T-cell (primary cell): ENCODE measurements at places on chromosomes 13 and 19.

- no peak for DNase-seq
Measured at GRCh38 chr13:91596842-91597241, 198.4 kb downstream of the GPC5 start.

- no peak for DNase-seq
Measured at GRCh38 chr19:13770013-13770635, 4.1 kb upstream of the C19orf53 start.

- DNase-seq = no peak
Measured at GRCh38 chr13:39565036-39565949, 37.7 kb downstream of the LHFPL6 start.

DNA sequence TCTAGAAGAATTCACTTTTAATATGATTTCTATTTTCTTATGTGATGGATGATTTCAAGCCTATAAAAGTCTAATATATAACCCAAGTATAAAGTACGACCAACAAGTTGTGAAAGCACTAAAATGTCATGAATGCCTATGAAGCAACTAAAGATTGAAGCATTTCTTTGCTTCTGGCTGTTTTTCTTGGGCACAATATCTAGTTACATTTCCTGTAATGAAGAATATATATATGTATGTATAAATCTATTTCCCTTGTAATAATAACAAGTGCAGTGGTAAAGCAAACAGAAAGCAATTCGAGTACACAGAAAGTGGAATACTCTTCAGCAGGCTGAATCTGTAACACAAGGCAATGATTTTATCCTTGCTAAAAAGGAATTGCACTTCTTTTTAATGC is 5.4 kb downstream of the PCDH20 start:
- DNase-seq = no peak

DNA sequence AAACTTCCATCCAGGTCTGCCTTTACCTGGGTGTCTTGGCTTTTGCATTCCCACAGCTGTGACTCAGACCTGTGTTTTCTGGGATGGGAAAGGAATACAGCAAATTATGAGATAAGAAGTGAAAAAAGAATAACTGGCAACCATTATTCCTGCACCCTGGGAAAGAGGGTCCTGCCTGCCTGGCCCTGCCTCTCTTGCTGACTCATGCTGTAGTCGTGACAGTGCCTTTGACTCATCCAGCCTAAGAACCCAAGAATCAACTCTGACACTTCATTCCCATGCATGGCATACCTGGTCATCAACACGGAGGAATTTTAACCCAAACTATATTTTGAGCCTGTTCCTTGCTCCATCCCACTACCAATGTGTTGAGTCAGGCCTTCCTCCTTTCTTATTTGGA is 185.4 kb upstream of the SERP2 start:
- DNase-seq = no peak

GRCh38 chr19:6489278-6490061 is 7.9 kb upstream of the DENND1C start:
- no peak for DNase-seq

DNA sequence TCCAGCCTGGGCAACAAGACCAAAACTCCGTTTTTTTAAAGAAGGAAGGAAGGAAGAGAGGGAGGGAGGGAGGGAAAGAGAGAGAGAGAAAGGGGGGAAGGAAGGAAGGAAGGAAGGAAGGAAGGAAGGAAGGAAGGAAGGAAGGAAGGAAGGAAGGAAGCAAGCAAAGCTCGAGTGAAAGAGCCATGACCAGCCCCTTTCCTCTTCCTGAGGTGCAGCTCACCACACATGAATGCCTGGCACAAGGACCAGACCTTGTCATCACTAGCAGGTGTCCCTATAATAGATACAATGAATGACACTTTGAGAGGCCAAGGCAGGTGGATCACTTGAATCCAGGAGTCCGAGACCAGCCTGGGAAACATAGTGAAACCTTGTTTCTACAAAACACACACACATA is 31.0 kb downstream of the SPRY2 start:
- DNase-seq = no peak

GRCh38 chr19:47275791-47276461 is 1.2 kb downstream of the INAFM1 start:
- no peak for DNase-seq

DNA sequence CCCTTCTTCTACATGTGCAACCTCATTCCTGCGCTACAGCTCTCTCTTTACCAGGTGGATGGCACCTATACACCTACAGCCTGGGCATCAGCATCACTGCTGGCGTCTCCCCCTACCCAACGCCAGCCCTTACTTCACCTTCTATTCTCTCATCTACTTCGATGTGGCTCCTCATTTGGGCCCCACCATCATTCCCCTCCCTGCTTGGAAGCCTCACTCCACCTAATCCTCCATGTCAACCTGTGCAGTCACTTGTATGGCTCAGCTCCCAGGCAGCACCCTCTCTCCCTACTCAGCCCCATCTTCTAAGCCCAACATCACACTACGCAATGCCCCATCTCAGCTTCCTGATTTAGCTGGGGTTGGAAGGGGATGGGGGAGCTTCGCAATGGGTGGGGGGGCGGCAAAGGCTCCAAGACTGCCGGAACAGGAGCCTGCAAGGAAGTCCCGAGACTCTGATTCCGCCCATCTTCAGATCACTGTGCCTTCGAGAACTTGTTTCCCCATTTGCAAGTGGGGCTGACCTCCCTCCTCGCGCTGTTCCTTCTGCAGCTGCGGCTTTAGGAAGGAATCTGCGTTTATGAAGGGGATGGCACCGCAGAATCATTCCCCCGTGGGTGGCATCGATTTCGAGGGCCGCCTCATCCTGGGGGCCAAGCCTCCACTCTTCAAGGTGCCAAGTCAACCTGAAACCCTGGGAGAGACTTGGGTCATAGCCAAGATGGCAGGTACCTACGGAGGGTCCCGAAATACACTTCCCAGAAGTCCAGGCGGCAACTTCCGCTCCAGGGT is 913 bp downstream of the MZF1 start:
- no peak for DNase-seq

- DNase-seq = no peak
Measured at GRCh38 chr19:6412061-6412446, 12.6 kb downstream of the KHSRP start.

GRCh38 chr13:31629085-31629780 is 110.1 kb upstream of the RXFP2 start:
- no peak for DNase-seq

GRCh38 chr13:97114651-97115050 is 107.5 kb upstream of the MBNL2 start:
- no peak for DNase-seq

DNA sequence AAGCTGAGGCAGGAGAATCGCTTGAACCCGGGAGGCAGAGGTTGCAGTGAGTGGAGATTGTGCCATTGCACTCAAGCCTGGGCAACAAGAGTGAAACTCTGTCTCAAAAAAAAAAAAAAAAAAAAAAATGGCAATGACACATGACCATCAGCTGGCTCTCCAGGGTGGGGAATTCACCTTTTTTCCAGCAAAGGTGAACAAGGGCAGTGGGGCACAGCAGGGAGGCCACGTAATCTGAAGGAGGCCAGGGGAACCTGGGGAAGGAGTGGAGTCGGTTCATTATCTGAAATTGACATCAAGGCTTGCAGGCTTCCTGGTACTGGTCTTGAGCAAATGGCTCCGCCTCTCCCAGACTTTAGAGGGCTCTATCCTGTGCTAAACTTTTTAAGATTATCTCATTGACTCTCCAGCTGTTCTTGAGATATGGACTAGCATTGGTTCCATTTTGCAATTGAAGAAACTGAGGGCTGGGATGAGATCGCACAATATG is 28.1 kb downstream of the KEAP1 start:
- no peak for DNase-seq

DNA sequence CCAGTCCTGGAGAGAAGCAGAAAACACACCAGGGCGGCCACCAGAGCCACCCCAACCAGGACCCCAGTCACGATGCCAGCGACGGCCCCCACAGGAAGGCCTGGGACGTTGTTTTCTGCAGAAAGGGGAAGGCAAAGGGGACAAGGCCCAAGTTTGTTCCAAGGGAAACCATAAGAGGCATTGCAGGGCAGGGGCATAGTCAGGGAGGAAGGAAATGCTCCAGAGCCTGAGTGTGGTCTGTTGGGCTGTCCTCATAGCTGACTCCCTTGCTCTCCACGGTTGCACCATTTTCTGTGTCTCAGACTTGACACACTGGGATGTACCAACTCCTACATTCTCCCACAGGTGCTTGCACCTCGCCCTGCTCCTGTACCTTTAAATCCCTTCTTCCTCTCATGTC is 5.2 kb downstream of the CEACAM4 start:
- DNase-seq = no peak

GRCh38 chr19:11373166-11373884 is 1.1 kb upstream of the SWSAP1 start:
- DNase-seq = no peak

- DNase-seq = no peak
Measured at GRCh38 chr19:15251010-15251748, 18.9 kb upstream of the EPHX3 start.

GRCh38 chr13:33845572-33846302 is 27.8 kb downstream of the RFC3 start:
- DNase-seq = no peak

DNA sequence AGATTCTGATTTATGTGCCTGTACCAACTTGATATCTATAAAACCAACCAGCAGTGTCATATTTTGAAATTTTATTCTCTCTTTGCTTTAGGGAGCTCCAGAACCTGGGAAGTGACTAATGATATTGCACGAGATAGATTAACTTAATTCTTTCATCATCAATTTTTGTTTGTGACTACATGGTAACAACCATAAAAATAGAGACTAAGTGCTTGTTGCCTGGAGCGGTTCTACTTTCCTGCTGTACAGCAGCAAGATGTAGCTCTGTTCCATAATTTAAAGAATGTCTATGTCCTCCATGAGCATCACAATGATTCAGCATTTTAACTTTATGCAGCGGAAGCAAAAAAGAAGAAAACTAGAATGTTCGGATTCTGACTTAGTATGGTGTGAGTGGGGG is 275.6 kb downstream of the KLF5 start:
- no peak for DNase-seq

- DNase-seq = no peak
Measured at GRCh38 chr19:2057484-2058469, 6.7 kb upstream of the MKNK2 start.

GRCh38 chr19:56350416-56351045 is 35.9 kb upstream of the ZSCAN5A start:
- peak; percentile 49 for DNase-seq

DNA sequence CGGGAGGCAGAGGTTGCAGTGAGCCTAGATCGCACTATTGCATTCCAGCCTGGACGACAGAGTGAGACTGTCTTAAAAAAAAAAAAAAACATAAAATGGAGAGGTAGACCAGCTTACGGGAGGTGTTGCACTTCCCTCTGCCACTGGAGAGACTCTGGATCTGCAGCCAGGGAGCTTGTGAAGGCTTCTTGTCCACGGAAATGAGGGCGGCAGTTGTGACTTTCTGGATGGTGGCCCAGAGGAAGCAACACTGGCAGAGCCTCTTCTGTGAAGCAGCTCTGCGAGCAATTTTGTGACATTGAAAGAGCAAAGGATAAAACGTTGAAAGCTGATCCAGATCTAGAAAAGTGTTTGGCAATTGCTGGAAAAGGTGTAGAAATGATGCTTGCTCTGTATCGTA is 10.4 kb downstream of the SPINT2 start:
- DNase-seq = no peak

DNA sequence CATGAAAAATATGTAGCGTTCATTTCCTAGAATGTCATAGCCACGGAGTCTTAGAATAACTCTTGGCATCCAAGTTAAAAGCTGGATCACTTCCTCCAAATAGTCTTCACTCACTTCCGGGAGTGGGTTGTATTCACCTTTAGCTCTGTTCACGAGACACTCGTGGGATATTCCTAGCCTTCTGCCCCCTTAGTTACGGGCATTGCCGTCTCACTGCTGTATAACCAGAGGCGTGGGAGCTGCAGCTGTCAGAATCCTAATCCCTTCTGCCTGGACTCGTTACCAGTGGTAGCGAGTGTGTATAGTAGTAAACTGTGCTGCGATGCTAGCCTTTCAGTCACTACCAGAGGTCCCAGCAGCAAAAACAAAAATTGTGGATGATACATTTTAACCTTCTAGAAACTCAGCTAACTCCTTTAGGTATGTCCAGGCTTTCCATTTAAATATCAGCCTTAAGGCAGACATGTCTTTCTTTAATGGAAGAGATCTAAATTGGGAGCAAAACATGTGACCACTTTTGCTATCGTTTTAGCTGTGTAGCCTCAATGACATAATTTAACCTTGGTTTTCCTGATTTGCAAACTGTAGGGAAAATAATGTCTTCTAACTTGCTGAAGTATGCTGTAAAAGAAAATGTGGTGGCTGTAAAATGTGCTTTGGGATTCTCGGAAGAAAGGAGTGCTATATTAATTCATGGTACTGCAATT is 34.1 kb downstream of the ERCC5 start:
- DNase-seq = no peak

DNA sequence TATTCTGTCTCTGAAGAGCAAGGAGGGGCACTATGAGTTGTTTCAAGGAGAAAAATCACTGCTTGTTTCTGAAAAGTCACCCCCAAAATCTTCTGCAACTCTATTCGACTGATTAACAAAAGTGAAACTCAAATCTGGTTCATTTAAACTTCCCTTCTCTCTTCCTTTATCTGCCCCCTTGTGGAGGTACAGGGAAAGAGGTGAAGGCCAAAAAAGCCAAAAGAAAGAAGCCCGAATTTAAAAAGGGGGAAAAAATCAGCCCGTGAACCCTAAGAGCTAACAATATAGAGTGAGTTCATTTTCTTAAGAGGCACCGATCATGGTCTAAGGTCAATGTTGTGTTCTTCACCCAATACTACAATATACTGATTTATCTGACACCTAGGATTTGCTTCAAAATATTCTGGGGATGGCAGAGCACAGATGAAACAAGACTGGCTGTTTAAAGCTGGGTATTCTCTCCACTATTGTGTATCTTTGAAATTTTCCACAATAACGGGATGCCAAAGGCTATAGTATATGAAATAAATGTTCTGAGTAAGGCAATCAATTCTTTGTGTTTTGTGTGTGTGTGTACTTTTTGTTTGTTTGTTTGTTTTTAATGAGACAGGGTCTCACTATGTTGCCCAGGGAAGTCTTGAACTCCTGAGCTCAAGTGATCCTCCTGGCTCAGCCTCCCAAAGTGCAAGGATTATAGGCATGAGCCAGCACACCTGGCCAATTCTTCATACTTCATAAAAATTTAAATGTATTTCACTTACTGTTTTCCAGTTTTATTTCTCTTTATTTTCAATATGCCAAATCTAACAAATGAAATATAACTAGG is 55.0 kb upstream of the EEF1AKMT1 start:
- no peak for DNase-seq

DNA sequence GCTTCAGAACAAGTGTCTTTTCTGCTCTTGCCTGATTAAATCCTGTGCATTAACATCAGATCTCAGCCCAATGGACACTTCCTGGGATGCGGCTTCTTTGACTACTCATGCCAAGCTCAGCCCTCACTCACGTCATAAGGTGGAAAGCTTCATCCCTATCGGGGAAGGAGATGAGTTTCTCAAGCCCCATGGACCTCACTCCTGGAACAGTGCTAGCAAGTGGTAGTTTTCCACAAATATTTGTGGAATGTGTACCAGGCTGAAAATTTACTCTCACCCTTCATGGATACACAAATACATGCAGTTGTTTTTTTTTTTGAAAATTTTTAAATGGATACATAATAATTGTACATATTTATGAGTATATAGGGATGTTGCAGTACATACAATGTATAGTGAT is 34.6 kb upstream of the FARP1 start:
- no peak for DNase-seq
